ENCODE measurements at places on chromosomes 6 and 20.

DNA sequence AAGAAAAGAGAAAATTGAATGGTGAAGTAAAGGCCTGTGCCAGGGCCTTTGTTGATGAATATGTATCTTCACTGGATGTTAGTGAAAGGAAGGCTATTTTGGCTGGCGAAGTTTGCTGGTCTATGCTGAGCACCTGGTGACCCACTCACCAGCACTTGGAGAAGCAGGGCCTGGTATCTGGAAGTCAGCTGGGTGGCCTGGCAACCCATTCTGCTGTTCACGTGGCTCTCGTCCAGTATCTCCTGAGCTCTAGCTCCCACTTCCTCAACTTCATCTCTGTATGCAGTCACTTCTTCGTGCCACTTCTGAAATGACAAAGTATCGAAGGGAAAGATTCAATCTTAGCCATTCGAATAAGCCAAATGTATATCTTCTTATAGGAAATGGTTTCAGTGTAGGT is 283.7 kb downstream of the SYNE1 start:
- DNase-seq = no peak

DNA sequence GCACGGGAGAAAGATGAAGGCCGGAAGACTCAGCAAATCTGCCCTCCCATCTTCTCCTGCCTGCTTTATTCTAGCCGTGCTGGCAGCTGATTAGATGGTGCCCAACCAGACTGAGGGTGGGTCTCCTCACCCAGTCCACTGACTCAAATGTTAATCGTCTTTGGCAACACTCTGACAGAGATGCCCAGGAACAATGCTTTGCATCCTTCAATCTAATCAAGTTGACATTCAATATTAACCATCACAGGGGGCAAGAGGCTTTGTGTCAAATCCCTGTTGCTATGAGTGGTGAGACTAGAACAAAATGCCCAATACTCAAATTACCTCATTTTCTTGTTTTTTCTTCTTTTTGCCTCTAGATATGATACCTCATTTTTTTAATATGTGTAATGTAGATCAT is 27.4 kb upstream of the PLAGL1 start:
- no peak for DNase-seq

GRCh38 chr6:71967436-71967835 is 81.1 kb downstream of the RIMS1 start:
- DNase-seq = no peak

GRCh38 chr6:136921936-136922684 is at the start of gene SLC35D3:
SLC35D3 (plus strand) TSS chr6:136922301; CDS start chr6:136922429, 128 bp downstream.
- DNase-seq = peak; percentile 63

DNA sequence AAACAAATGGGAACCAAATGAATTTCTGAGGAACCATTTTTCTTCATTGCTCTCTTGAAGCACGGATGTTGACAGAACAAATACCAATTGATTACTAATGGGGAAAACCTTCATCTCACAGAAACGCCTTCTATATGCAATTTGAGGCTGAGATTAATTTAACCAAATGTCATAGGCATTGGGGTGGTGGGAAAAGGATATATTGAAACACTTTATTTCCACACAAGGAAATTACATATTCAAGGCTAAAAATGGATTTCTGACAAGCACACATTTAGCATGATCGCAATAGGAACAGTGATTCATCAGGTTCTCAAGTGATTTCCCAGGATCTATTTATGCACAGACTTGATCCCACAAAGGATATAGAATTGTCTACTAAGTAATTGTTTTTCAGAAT is 88.9 kb downstream of the COL12A1 start:
- DNase-seq = no peak

All from nephron progenitor cell (in vitro differentiated cells).